ENCODE measurements at places on chromosomes 3 and 15.

DNA sequence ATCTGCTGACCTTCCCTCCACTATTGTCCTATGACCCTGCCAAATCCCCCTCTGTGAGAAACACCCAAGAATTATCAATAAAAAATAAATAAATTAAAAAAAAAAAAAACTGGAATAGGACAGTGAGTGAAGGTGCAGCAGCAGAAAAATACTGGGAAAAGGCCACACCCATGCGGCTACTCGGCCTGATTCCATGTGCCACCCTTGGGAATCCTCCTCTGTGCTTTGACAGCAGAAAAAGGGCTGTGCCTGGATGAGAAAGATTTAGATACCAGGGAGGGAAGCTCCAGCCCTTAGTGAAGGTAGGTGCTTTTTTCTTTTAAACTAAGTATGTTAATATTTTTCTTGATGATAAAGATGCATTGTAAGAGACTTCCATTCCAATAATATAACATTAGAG is 107.8 kb downstream of the CTNNB1 start:
- no peak for DNase-seq

- no peak for DNase-seq
Observed at GRCh38 chr3:119063471-119063870, 28.8 kb upstream of the IGSF11 start.

DNA sequence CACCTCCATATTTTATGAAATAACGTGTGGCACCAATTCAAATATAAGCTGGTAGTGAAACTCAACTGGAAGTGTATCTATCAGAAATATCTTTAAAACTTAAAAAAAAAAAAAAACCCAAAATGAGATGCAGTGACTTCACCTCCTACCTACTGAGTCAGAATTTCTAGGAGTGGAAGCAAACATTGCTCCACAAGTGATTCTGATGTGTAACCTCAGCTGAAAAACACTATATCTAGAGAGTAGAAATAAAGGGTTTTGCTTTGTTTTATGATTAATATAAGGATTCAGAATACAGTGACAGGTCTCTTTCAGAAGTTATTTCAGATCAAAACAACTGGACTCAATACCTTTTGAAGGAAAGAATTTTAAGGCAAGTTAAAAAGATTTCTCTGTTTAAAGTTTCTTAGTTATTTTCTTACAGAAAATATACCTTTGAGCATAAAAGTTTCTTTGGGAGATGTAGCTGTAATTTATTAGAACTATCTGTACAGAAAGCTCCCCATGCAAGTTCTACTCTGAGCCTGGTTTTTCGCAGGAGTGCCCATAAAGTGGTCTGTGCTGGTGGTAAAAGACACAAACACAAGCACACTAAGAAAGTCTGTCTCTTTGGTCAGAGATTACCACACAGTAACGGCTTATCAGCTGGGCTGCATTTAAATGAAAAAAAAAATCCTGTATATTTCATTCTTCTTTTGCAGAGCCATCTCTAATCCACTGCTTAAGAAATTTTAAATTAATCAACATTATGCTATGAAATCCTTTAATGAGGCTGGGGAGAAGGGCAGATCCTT is 59.9 kb upstream of the PPIB start:
- DNase-seq = no peak

DNA sequence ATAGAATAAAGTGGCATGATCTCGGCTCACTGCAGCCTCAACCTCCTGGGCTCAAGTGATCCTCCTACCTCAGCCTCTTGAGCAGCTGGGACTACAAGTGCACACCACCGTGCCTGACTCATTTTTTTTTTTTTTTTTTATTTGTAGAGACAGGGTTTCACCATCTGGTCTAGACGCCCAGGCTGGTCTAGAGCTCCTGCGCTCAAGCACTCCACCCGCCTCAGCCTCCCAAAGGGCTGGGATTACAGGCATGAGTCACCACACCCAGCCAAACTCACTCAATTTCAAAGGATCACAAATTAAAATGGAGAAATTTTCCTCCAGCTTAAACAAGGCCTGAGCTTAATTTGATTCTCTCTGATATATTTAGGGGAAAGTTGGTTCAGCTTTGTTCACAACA is 27.3 kb upstream of the NMB start:
- DNase-seq = no peak

GRCh38 chr15:90382320-90382719 is 5.7 kb upstream of the IQGAP1 start:
- DNase-seq = no peak

DNA sequence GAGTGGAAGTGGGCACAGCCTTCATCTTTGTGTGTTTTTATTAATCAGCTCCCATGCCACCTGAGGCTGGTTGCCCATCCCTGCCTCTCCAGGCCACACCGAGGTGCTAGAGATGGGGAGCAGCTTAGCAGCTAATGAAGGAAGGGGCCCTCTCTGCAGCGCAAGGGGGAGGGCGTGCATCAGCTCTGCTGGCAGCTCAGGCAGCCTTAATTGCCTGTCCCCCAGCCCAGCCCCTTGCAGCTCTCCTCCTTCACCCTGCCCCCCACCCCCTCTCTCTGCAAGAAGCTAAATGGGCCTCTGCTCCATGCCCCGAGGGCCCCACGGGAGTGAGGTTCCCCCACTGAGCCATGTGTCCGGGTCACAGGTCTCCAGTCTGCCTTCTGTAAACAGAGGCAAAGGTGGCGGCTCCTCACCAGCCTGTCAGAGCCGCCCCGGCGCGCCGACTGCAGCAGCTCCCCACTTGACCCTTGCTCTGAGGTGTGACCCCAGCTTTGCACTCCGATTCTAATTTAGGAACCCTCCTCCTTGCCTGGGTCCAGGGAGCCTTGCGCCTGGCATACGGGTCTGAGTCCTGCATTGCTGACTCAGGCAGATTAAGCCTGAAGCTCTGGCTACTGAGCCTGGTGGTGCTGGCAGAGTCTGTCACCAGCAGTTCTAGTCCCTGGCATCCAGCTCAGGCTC is 27.9 kb upstream of the NTRK3 start:
- no peak for DNase-seq

GRCh38 chr3:51340989-51341636 is 44.0 kb upstream of the MANF start:
- DNase-seq = no peak

DNA sequence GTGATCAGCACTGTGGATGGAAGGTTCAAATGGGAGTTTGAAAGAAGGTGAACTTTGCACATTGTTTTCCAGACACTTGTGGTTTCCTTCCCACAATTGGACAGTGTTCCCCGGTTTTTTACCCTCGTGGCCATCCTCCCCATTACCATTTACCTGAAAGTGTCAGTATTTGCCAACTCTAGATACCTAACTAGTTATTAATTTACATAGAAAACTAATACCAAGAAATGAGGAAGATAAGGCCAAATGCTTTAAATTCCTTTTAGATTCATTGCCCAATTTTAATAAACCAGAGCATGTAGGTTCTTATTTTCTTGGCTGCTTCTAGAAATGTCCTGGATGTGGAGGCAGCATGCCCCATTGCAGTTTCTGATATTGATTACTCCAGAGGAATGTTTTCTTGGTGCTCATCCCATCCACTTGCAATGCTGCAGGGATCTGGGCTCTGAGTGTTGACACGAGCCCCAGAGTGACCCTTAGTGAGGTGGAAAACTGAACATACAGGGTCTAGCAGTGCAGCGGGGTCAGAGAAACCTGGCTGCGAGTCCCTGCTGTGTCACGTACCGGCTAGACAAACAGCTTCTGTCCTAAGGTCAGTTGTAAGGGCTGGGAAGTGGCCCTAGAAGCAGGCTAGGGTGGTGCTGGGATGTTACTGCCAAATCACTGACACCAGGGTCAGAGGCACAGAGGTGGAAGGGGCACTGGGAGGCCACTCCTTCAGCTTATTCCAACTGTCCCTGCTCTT is 23.5 kb downstream of the LSM3 start:
- no peak for DNase-seq

DNA sequence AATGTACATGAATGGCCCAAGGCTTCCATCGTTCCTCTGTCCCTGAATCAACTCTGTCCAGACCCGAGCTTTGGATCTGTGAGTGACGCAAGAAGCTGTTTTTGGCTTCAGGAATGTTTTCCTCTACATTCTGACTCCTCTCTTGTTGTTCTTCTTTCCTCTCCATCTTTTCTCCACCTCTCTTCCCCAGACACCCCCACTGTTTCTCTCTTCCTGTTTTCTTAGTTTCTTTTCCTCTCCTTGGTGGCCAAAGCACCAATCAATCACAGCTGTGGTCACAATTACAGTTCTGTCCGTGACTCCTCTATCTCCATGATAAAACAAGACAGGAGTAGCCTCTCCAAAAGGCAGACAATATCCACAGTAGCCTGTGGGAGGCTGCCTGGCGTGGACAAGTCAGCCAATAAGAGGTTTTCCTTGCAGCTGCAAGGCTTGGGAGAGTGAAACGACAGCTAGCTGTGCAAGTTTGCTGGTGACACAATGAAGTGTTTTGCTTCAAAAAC is 4.9 kb upstream of the TMEM212 start:
- DNase-seq = no peak

DNA sequence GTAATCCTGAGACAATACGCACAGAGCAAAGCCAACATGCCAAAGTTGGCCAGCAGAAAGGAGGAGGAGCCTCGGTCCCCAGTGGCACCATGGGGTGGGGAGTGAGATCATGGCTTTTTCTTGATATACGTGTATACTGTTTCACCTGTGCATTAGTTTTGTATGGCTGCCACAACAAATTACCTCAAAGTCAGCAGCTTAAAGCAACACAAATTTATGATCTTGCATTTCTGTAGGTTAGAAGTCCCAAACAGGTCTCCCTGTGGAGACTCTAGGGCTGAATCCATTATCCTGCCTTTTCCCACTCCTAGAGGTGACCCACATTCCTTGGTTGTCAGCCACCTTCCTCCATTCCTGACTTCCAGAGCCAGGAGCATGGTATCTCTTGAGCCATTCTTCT is 176.9 kb upstream of the NSMCE3 start:
- no peak for DNase-seq
